ENCODE measurements at places on chromosomes 12 and 14.

GRCh38 chr12:97513950-97514349 lies 51.3 kb downstream of the RMST start:
- no peak for DNase-seq

GRCh38 chr14:76152333-76152681 lies 585 bp downstream of the GPATCH2L start:
- peak; percentile 57 for DNase-seq

- no peak for DNase-seq
Measured at GRCh38 chr12:132675757-132676432, 11.2 kb downstream of the POLE start.

DNA sequence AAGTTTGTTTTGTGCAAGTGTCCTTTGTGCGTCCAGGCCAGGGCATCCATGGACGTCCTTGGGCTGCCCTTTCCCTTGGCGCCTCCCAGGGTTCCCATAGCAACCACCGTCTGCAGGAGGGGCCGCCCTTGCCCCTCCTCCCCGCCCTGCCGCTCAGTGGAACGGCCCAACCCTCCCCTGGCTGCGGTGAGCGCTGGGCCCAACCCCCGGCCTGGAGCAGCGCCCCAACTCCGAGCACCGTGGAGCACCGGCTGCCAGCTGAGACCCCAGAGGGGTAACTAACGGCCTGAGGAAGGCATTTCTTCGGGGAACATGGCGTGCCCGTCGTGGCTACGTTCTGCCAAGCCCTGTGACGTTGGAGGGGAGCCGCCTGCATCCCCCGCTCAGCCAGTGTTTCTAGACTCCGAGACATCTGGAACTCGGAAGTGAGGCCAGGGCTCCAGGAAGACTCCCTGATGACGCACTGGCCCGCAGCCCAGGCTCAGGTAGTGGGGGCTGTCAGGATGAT lies 5.3 kb upstream of the ACACB start:
- DNase-seq: peak; percentile 30

DNA sequence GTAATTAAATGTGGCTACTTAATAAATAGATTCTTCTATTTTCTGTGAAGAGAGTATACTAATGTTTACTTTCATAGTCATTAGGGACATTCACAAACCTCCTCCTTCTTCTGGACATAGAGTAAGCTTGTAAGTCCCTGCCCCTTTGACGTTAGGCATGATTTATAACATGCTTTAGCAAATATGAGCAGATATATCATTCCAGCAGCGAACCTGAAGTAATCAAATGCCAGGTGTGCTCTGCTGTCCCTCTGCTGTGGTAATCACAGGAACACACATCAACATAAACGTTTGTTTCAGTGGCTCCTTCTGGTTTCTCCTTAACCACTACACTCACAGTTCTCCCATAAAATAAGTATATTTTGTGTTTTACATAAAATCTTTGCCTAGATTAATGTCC lies 961.8 kb downstream of the FLRT2 start:
- no peak for DNase-seq

DNA sequence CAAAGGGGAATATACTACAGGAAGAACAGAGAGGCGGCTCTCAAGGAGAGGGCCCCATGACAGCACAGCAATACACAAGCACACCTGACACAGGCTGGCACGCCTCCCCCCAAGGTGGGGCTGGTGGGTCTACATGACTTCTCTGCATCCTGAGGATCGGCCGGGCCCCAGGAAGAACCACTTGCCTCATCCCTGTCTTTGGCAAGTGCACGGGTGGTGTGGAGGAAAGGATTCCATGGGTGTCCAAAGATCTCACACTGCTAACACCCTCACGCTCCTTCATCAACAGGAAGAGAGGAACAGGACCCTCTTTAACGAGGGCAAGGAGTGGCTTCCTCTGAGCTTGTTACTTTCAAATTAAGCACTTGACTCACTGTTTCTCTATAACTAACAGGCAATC lies 7.3 kb downstream of the VAMP1 start:
- DNase-seq: no peak

DNA sequence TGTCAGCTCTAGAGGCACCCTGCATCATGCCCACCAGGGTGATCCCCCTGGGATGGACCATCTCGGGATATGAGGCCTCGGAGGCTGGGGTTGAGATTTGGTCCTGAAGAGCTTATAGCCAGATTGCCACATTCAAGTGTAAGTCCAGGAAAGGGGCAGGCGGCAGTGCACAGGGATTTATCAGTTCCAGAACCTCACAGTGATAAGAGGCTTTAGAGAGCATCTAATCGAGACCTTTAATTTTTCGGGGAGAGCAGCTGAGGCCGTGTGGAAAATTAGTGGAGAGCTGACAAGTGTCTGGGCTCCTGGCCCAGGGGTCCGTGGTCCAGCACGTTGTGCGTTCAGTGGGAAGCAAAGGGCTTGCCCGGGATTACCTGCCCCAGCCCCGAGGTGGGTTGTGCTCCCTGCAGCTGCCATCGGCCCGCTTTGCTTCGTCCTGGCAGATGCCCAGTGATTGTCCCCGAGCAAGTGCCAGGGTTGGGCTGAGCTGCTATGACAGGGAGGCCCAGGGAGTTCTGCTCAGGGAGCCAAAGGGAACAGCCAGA lies 52.1 kb downstream of the C14orf132 start:
- no peak for DNase-seq

DNA sequence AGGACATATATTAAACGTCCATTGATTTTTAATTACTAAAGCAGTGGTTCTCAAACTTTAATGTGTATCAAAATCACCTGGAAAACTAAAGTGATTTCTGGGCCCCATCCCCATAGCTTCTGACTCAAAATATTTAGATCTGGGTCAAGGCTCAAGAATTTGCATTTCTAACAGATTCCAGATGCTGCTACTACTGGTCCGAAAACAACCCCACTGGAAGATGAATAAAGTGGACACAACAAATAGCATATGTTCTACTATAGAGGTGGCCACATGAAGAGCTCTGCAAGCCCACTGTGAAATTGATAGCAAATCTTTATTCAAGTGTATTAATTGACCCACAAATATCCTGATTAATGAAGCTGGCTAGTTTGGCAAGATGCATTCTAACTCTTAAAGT lies 69.4 kb downstream of the SPATA7 start:
- no peak for DNase-seq

GRCh38 chr12:104477510-104478390 lies 21.0 kb downstream of the CHST11 start:
- DNase-seq: no peak
